Stimulated activated CD8-positive, alpha-beta memory T cell treated with anti-CD3 and anti-CD28 coated beads, Interleukin-2, amount 100 ng/mL, for 1 hour (primary cell): ENCODE measurements at places on chromosomes 4 and X.

DNA sequence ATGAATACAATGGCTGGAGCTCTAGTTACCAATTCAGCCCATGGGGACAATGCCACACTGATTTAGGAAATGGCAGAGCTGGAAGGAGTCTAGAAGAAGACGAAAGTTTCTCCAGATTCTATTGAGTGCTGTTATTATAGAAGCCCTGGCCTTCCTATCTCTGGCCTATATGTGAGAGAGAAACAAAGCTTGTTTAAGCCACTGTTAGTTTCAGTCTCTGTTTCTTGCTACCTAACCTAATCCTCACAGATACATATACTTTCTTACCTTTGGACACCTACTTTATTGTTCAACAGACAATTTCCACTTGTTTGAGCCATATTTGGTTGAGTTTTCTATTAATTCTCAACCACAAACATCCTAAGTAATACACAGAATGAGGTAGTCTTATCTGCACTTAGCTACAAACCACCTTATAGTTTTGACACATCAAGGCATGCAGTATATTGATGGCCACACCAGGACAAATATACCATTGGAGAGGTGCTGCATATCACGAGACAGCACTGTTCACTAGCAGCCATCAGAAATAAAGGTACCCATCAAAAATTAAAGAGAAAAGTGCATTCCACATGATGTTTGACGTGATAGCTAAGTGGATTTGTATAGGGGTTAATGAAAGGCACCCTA is 190.2 kb downstream of the SMIM20 start:
- no peak for DNase-seq

- DNase-seq = no peak
Observed at GRCh38 chr4:72555377-72555831, 13.6 kb downstream of the ADAMTS3 start.

DNA sequence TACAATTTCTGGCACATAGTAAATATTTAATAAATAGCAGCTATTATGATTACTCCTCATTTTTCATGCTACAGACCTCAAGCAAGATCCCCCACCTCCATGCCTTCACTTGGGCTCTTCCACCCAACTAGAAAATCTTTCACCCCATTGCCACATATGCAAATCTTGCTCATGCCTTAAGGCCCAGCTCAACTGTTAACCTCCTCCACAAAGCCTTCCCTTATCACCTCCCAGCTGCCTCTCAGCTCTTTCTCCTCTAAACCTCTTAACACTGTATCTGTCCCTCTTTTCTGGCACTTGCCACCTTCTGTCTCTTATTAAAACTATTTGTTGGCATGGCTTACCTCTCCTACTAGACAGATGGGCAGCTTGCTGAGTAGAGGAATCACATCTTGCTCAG is 51.5 kb downstream of the PJA1 start:
- DNase-seq = no peak

DNA sequence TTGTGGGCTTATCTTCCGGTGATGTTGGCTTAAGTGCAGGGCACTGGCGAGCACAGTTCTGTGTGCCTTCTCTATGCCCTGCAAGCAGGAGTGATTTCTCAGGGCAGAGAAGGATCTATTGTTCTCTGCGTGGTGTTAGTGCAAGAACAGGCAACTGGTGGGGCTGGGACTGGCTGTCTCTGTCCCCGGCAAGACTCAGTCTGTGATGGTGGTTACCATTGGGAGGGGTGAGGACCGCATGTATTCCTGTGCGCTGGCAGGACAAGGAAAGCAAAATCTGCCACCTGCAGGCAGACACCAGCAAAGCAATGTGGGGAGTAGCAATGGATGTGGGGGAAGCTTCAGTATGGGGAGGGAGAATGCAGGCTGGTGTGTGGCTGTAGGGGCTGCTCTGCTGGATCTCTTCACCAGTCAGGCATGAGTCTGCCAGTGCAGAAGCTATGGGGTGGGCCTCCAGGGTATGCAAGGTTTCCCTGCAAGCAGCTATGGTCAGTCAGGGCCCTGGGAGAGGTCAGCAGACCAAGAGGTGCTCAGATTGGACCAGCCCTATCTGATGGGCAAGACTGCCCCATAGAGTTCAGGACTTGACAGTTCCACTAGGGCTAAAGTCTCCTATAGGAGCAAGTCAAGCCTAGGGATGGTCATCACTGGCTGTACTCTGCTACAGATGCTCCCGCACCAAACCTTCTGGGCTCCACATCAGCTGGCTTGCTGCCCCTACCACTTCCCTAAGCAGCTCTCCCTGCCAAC is 16.8 kb downstream of the PF4 start:
- DNase-seq = no peak

DNA sequence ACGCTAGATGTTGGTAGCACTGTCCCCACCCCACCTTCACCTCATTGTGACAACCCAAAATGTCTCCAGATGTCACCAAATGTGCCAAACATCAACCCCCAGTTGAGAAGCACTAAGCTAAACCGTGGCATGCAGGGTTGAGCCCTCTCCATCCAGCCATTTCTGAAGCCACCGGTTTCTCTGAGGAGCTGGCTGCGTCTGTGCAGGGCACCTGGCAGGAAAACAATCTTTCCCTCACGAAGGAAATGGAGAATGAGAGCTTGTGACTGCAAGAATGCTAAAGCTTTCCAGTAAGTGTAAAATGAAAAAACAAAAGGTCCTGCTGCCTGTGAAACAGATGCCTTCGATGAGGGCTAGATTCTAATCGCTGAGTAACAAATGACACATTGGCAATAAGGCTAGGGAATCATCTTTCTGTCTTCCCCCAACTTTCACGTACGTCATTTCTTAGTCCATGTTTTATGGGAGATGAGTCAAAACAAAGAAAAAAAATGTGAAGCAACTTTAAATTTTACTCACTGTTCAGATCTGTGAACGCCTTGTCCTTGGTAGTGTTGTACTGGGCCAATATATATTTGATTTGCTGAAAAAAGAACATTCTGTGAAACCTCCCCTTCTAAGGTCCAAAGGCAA is 59.9 kb downstream of the PROM1 start:
- DNase-seq = no peak

GRCh38 chrX:102995316-102995715 is 58.2 kb downstream of the RAB40AL start:
- no peak for DNase-seq

- DNase-seq = no peak
Observed at GRCh38 chrX:24515447-24515846, 50.4 kb downstream of the PDK3 start.

- no peak for DNase-seq
Observed at GRCh38 chrX:105190252-105190853, 30.1 kb downstream of the TEX13A start.

DNA sequence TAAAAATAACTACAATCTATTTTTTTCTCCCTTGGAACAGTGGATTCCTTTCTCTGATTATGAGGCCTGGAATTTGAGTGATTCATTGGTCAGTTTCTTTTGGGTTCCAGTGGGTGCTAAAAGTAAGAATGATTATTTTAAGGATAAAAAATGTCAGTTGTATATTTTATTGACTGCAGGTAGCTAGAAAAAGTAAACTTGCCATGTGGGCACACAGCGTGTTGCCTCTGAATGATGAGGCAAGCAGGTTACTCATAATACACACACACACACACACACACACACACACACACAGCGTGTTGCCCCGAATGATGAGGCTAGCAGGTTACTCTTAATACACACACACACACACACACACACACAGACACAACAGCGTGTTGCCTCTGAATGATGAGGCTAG is 13.8 kb downstream of the GALNT7 start:
- no peak for DNase-seq

DNA sequence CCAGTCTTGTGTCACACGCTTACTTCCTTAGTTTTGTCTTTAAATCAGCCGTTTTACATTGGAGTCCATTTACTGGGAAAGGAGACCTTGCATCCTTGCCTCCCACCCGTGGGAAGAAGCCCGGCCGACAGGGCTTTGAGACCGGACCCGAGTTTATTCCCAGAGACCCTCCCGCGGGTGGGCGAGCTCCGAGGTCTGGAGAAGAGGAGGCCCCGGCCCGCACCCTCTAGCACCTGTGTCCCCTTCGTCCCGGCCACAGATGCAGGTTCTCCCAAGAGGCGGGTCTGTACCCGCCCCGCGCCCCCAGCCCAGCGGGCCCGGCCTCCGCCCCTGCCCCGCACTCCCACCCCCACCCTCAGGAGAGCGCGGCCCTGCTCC is 3.8 kb upstream of the SLC26A1 start:
- no peak for DNase-seq

DNA sequence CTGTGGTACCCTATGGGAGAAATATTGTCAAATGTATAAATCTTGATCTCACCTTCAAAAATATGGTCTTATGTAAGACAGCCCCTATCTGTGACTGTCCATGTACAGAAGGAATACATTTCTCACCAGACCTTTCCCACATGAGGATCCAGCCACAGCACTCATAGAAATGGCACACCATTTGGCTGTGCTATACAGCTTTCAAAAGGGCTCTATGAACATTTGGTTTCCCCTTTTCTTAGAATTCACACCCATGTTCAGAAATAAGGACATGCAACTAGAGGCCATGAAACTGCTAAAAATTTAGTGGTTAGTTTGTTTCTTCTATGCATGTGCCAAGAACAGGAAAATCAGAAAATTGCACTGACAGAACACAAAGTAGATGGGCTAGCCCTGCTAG is 62.7 kb downstream of the ANTXR2 start:
- no peak for DNase-seq

- DNase-seq = no peak
Observed at GRCh38 chr4:102157984-102158383, 187.3 kb downstream of the SLC39A8 start.

DNA sequence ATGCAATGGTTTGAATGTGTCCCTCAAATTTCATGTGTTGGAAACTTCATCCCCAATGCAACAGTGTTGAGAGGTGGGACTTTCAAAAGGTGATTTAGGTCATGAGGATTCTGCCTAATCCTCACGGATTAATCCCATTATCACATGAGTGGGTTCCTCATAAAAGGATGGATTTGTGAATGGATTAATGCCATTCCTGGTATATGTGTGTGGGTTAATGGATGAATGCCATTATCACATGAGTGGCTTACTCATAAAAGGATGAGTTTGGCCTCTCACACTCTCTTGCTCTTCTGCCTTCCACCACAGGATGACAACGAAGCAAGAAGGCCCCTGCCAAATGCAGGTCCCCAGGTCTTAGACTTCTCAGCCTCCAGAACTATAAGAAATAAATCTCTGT is 30.5 kb upstream of the NEUROG2 start:
- DNase-seq = no peak

DNA sequence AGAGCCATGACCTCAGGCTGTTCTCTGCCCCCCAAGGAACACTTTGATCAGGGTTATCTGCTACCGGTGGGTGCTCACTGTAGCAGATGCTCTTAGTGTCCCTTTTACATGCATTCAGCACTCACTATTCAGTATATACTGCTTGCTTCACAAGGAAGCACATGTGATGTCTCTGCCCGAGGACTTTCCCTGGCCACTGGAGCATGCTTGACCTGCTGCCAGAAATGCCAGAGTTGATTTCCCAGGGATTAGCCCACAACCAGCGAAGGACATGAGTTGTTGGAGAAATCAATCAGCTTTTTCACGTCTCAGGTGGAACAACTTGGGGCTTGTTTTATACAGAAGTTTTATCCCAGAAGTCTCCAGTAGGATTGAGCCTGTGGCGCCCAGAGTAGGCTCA is 51.2 kb upstream of the RPS6KA3 start:
- DNase-seq = no peak

DNA sequence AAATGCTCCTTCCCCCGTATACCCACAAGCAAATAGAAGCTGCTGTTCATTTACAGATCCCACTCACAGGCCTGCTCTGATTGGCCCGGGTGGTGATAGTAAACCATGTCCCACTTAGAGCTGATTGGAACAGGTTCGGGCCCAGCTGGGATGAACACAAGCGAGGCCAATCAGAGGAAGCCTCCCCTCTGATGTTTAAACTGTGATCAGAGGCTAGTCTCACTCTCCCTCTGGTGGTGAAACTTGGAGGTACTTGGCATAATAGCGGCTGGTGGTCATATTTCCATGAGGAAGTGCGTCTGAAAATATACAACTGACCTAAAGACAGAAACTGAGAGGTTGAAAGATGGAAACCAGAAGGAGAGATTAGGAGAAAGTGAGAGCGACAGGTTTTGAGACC is 51.5 kb upstream of the TRPC3 start:
- no peak for DNase-seq

- DNase-seq = no peak
Observed at GRCh38 chr4:13765539-13765938, 138.0 kb upstream of the BOD1L1 start.

GRCh38 chr4:139441029-139441428 is 12.9 kb upstream of the RAB33B start:
- DNase-seq = no peak

DNA sequence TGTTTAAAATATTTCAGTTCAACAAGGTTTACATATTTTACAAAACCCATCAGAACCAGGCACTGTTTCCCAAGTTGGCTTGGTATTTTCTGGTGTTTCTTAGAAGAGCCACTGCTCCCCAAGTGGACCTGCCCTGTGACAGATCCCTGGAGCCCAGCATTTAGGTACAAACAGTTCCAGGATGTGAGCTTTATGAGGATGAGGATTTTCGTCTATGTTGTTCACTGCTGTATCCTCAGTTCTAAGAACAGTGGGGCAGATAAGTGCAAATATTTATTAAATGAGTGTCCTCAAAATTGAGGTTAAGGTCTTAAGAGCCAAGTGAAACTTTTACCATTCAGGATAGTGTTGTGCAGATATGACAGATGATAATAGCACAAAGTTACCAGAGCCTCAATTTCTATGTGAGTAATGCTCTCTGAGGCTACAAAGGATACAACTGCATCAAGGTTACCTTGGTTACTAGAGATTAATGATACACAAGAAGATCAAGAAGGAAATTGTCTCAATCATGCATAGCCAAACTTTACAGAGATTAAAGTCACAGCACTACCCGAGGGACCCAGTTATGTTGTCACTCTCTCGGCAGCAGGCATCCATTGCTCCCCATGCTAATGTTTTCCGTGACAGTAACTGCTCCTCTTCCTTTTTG is 37.5 kb downstream of the ANXA3 start:
- DNase-seq = no peak

DNA sequence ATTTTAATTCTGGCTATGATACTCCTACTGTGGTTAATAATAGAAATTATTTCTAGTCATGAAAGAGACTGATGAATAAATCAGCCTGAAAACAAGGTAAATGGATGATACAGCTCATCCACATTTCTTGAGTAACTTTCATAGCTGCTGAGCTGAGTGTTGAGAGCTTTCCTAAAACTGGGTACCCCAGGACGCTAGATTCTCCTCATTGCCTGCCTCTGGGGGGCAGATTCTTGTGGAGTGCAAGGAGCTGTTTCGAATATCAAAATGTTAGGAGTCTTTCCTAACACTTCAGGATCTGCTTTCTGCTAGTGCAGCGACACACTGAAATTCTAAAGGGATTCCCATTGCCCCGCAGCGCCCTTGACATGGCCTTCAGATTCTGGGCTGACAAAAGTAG is 2.1 kb downstream of the MND1 start:
- no peak for DNase-seq
